HuH-7 (cell line): ENCODE measurements at places on chromosomes 5 and 9.

DNA sequence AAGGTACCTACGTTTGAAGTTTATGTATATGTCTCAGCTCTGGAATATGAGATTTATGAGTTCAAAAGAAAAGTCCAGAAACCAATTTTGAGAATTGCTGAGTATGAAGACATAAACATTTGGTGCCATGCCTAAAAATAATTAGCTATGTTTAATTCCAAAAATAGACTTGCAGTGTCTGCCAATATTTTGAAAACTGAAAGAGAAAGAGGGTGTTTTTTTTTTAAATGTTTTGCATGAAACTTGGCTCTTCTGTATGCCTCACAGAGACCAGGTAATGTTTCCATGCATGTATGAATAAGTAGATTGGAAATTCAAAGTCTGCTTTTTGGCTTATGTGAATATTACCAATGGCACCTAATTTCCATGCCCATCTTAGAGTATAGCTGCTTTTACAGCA, 634.4 kb upstream of the C9orf72 start:
- no peak for DNase-seq

- no peak for DNase-seq
Measured at GRCh38 chr5:91595424-91595823, 212.3 kb upstream of the ARRDC3 start.

GRCh38 chr5:160011471-160011870, 2.5 kb downstream of the TTC1 start:
- DNase-seq: no peak

GRCh38 chr5:39218482-39219402, 621 bp downstream of the FYB1 start:
- no peak for DNase-seq

- no peak for DNase-seq
Measured at GRCh38 chr5:89934069-89934468, 475.5 kb downstream of the CETN3 start.

GRCh38 chr9:8188723-8189407, 389.3 kb upstream of the DMAC1 start:
- DNase-seq: no peak

DNA sequence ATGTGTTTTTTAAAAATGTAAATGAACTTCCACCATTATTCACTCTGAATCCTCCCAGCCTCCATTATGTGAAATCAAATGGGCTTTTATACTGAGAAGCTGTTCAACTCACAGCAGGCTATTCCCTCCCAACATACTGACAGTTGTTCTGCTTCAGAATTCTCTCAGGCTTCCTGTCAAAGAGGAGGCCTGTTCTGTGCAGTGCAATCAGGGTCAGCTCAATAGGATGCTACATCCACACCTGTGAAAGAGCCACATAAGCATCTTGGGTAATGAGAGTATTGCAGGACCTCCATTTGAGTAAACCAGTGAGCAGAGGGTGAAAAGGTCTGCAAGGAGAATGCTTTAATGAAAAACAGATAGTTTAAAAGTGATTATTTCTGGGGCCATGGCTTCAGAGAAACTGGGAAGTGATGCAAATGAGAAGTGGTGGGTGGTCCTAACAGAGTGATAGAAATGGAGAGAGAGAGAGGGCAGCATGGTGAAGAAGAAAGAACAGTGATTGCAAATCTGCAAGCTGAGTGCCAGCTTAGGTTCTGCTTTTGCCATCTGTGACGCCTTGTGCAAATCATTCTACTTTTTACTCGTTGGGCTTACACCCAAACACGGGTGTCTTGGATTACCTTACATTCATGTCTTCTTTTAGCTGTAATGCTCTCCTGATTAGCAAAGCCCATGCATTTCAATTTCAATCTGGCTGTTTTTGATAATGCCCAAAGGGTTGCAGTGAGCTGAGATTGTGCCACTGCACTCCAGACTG, 202.5 kb upstream of the NMUR2 start:
- DNase-seq: no peak
